ENCODE measurements at places on chromosomes 6 and 20.

DNA sequence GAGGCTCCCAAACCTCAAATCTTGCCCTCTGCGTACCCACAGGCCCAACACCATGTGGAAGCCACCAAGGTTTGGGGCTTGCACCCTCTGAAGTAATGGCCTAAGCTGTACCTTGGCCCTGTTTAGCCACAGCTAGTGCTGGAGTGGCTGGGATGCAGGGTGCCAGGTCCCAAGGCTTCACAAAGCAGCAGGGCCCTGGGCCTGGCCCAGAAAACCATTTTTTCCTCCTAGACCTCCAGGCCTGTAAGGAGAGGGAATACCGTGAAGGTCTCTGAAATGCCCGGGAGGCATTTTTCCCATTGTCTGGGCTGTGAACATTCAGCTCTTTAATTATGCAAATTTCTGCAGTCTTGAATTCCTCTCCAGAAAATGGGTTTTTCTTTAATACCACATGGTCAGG, 223.7 kb upstream of the CCN2 start:
- no peak for DNase-seq

DNA sequence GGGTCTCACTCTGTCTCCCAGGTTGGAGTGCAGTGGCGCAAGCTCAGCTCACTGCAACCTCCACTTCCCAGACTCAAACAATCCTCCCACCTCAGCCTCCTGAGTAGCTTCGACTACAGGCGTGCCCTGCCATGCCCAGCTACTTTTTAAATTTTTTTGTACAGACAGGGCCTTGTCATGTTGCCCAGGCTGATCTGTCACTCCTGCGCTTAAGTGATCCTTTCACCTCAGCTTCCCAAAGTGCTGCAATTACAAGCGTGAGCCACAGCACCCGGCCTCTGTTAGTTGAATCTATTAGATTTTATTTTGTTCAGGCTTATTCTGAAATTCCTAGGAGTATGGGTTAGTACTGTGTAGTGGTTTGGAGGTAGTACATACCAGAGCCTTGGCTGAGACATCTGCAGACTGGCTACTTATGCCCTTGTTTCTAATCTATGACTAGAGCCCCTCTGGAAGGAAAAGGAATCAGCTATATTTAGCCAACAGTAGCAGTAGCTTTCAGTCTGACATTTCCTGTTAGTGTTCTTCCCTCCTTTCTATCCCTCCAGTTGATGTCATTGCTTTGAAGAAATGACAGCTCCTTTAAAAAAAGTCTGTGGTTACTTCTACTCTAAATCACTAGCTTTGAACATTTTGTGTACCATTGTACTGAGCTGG, 74.4 kb downstream of the ITCH start:
- no peak for DNase-seq

DNA sequence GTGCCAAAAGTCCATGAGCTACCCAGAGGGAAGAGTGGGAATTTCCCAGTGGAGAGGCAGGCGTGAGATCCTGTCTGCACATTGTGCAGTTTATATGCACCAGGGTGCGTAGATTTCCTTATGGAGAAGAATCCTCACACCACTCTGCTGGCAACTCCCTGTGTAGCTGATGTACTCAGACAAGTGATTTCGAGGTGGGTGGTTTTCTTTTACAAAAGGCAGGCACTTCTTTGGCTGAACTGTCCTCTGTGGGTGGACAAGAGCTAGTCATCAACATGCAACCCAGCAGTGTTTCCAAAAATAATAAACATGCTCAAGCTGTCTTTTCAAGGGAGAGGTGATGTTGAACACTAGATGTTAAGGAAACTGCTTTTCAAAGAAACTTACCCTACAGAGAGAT, 121.7 kb upstream of the NXT1 start:
- no peak for DNase-seq

DNA sequence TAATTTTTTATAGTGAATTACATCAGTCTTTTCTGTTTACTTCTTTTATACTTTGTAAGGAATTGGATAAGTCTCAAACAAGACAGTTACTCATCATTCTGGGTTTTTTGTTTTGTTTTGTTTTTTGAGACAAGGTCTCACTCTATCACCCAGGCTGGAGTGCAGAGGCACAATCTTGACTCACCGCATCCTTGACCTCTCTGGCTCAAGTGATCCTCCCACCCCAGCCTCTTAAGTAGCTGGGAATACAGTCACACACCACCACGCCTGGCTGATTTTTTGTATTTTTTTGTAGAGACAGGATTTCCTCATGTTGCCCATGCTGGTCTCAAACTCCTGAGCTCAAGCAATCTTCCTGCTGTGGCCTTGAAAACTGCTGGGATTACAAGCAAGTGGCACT, 524.3 kb downstream of the EYS start:
- no peak for DNase-seq

DNA sequence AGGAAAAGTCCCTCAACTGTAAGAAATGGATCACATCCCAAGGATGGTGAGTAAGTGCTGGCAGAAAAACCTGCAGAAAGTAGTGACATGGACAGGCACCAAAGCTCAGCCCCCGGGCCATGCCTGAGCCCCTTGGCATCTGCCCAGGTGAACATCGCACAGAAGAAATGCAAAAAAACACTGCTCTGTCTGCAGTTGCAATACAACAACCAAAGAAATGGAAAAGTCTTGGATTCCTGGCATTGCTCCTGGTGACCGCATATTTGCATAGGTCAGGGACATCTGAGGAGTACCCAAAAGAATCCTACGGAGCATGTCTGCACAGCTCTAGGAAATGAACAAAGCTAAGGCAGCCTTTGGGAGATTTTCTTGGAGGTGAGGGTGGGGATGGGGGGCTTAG, 63.1 kb upstream of the PTPRT start:
- no peak for DNase-seq

GRCh38 chr20:51628533-51629398, 86.2 kb upstream of the NFATC2 start:
- no peak for DNase-seq

DNA sequence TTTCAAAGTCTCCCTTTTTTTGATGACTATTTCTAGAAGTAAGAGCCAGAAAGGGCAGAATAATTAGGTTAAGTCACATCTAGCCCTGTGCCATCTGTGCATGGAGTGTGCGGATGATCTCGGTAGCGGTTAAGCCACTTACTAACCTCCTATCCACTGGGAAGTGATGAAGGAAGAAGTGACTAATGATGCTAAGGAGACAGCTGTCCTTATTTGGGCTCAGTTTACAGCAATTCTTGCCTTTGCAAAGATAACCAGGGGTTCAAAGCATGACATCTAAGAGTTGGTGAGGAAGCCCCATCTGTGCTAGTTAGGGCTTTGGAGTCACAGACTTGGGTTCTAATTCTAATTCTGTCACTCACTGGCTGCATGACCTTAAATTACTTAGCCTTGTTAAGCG, 62.4 kb upstream of the RREB1 start:
- no peak for DNase-seq

DNA sequence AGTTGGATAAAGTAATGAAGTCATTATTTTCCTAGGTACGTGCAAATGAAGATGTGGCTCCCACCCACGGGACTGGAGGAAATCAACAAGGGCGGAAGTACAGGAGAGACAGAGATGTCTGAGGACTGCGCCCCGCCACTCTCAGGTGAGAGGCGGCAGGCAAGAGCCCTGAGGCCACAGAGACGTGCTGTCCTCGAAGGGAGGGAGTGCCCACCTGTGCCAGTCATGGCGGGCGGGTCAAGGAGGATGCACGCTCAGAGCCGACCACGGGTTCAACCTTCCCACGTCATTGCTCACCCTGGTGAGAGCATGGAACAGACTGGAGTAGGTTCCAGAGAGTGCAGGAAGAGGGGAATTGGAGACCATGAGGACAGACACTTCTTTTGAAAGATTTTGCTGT, 12.7 kb downstream of the CST8 start:
- no peak for DNase-seq

DNA sequence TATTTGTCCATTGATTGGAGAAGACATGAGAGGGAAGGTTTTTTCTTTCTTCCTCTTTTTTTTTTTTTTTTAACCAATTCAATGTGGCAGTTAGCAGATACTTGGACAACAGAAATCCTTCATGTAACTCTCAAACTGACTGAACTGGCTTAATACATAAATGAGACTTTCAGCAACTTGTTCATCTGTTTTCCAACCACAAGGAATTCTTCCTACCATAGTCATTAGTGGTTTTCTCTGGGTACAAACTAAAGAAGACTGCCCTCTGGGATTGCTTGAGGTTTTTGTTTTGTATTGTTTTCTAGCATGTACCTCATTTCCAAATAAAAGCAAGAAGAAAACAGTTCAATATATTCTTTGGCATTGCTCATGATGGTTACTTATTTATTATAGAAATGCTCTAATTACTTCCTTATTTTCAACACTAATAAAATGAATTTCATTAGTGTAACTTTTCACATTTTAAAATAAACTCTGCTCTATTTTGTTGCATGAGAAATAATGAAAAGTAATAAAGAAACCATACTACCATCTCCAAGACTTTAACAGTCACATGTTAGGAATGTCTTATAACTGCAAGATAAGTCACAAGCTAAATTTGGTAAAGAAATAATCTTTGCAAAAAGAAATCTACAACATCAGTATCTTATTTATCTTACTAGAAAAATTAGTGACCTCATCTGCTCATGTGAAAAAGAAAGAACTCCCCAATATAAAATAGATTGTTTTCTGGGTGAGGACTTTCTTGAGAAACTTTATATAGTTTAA, 52.0 kb downstream of the ME1 start:
- DNase-seq: no peak

DNA sequence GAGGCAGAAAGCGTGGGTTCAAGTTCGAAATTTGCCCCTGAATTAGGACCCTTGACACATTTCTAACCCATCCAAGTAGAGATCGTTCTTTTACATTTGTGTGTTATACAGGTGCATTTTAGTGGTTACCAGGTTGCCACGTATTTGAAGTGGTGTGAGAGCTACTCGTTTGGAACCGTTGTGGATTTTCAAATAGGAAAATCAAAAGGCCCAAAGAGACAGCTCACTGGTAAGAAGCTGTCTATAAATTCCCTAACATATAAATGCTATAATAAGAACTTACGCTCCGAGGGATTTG, 1.6 kb upstream of the REV3L start:
- DNase-seq: no peak

DNA sequence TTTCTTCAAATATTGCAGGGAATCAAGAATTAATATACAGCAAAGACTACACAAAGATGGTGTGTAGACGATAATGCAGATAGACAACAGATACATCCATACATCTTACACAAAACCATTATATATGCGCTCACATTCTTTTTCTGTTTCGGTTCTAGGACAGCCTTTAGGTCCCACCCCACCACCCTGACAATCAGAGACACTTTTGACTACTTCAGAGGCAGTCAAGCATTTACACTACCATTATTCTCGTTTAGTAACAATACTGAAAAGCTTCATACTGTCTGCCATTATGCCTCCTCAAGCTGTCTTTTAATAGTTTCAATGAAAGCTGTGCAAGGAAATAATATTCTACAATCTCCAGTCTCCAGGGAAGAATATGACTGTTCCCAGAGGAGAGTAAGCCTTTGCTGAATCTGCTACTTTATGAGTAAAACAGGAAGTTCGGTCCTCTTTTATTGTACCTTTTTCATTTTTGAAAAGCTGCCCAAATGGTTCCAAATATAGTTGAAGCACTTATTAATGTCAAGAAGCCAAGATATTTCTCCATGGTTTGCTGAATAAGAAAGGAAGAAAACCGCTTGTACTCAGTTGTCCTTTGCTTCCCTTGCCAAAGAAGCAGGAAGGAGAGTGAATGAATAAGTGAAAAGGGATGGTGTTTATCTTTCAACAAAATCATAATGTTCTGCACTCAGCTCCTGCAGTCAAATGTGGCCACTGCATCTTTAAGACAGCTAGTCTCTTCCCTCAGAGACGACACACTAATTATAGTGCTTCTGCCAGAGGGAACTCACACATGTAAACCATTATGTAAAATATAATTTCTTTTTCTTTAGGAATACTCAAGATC, 468.3 kb downstream of the CDC5L start:
- DNase-seq: no peak

DNA sequence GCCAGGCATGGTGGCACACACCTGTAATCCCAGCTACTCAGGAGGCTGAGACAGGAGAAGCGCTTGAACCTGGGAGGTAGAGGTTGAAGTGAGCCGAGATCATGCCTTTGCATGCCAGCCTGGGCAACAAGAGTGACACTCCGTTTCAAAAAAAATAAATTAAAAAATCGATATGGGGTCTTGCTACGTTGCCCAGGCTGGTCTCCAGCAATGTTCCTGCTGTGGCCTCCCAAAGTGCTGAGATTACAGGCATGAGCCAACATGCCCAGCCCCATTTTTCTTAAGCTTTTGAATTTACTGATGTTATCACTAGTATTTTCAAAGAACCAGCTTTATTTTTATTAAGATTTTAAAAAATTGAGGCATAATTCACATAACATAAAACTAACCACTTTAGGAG, 23.6 kb downstream of the POLR1C start:
- DNase-seq: no peak

DNA sequence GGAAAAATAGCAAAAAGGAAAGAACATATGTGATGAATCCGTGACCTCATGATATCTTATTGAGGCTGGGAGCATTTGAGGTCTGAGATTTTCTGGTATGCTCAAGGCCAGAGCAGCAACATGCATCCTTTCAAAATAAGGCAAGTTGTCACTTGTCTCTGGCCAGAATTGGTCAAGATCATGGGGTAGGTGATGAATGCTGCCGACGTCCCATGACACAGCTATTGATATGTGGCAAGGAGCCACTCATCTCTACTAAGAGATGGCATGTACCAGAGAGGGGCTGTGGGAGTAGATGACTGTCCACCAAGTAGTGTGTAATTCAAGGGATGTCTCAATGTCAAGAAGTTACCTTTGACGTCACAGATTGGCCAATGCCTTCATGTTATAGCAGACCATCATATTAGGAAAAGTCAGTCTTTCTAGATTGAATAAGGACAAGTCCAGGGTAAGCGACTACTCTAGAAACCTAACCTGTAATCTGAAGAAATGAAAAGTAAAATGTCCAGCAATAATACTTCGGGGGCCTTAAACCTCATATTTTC, 527.4 kb downstream of the BMP2 start:
- DNase-seq: no peak

Data from HTR-8/SVneo (cell line).